ENCODE measurements at places on chromosomes 2 and 18.

- DNase-seq, result no peak
Observed at GRCh38 chr18:33826151-33826550, 248.1 kb downstream of the ASXL3 start.

DNA sequence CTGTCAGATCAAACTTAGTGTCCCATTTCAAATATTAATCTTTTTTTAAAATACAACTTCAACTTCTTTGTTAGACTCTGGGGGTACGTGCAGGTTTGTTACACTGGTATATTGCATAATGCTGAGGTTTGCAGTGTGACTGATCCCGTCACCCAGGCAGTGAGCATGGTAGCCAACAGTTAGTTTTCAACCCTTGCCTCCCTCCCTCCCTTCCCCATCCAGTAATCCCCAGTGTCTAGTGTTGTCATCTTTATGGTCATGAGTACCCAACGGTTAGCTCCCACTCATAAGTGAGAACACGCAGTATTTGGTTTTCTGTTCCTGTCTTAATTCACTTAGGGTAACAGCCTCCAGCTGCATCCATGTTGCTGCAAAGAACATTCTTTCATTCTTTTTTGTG, 23.9 kb downstream of the NOL10 start:
- no peak for DNase-seq

DNA sequence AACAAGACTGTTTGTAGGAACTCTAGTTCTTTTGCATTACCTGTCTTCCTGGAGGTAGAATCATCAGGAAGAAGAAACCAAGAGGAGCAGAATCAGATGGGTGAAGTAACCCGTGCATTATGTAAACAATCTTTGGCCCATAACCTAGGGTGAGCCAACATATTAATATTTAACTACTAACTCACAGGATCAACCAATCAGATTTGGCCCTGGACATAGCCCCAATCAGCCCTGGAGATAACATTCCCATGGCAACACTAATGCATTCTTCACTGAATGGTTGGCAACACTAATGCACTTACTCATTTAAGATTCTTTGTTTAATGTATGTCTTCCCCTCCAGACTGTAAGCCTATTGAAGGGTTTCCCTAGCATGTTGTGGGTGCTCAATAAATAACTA, 72.0 kb upstream of the CTAGE1 start:
- DNase-seq, result no peak

DNA sequence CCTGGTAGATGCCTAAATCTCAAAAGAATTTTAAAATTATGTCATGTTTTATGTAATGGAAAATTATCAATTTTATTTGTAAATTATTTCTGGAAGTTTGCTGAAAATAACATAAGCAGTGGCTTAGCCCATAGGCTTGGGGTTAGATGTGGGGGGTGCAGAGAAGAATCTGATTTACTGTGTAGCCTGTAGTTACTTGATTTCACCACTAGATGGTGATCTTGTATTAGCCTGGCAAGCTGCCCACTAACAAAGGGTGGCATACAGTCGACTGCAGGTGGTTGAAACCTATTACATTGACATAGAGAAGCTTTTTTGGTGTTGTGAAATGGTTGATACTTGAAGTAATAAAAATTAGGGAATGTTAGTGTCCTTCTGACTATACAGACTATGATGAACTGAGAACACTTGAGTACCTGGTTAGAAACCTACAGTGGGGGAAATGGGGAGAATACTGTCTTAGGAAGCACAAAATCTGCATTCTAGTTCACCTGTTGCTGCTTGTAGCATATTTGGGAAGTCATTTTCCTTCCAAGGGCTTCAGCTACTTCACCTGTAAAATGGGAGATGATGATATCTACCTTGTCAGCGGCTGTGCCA, 191.0 kb upstream of the LHCGR start:
- DNase-seq, result no peak

DNA sequence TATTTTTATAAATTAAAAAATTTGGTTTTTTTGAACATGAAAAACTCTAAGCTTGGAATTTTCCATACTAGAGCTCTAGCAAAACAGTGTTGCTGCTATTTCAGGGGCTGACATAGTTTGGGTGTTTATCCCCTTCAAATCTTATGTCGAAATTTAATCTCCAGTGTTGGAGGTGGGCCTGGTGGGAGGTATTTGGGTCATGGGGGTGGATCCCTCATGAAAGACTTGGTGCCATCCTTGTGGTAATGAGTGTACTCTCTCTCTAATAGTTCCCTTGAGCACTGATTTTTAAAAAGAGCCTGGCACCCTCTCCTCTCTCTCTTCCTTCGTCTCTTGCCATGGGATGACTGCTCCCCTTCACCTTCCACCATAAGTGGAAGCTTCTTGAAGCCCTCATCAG, 244.6 kb upstream of the UBE2E3 start:
- DNase-seq, result no peak

- DNase-seq, result no peak
Observed at GRCh38 chr18:76495006-76495370, at the start of gene ZNF516. ZNF516 (minus strand) TSS chr18:76495242; CDS start chr18:76443054, 52,188 bp downstream.

GRCh38 chr18:43034683-43035500, 80.6 kb downstream of the RIT2 start:
- DNase-seq, result no peak

GRCh38 chr2:200406379-200406778, 99.9 kb downstream of the SPATS2L start:
- no peak for DNase-seq

GRCh38 chr2:117952701-117953100, 61.2 kb downstream of the CCDC93 start:
- DNase-seq, result no peak

DNA sequence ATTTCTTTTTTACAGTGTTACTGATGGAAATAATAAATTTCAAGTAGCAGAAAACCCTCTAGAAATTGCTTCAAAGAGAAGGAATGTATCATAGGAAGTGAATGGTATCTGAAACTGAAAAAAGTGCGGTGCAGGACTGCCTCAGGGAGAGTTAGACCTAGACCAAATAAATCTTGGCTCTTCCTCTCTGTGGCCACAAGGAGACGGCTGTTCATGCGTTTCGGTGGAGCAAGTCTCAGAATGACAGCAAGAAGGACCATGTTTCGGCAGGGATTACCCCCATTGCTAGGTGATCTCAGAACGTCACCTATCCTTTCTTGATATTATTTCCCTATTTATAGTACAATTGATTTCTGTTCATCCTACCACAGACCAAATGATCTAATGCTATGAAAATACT, 522.3 kb downstream of the SOX11 start:
- no peak for DNase-seq

DNA sequence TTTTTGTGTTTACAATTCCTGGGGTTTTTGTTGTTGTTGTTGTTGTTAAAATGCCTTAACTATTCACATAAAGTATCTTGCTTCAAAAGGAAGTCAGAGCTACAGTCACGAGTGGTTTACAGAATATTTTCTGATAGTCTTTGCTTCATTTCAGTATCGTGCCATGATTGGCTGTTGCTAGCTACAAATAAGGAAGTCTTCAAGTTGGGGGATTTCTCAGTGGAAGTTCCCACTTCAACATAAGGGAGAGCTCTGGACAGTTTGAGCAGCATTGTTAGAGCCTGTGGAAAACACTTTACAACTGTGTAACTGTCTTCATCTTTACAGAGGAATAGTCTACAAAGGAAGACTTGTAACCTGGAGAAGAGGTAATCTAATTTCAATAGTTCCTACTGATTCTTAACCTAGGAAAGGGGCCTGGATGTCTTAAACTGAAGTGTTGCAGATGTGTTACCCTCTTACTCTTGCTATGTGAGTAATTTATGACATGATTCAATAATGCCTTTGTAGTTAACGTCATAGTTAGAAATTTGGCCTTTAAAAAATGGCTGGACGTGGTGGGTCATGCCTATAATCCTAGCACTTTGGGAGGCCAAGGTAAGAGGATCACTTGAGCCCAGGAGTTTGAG, 23.4 kb upstream of the TANK start:
- no peak for DNase-seq

- no peak for DNase-seq
Observed at GRCh38 chr18:67589325-67589724, 72.8 kb upstream of the DSEL start.

- no peak for DNase-seq
Observed at GRCh38 chr2:105889046-105889445, 144.3 kb downstream of the NCK2 start.

- no peak for DNase-seq
Observed at GRCh38 chr2:101368376-101368775, 18.9 kb downstream of the CREG2 start.

- DNase-seq, result no peak
Observed at GRCh38 chr2:157785866-157786662, 90.1 kb downstream of the ACVR1 start.

GRCh38 chr2:62499430-62500060, 6.5 kb downstream of the TMEM17 start:
- DNase-seq, result no peak

- DNase-seq, result no peak
Observed at GRCh38 chr18:49011291-49011746, 60.6 kb upstream of the SMAD7 start.

- DNase-seq, result no peak
Observed at GRCh38 chr2:100856732-100857131, 36.8 kb downstream of the NPAS2 start.

GRCh38 chr18:49112031-49112430, 161.3 kb upstream of the SMAD7 start:
- DNase-seq, result no peak

Data from cerebellar nuclear complex (tissue), 1 donor.